ENCODE measurements at places on chromosomes 7 and 10.

GRCh38 chr7:53504914-53505313, 469.5 kb downstream of the POM121L12 start:
- no peak for DNase-seq

DNA sequence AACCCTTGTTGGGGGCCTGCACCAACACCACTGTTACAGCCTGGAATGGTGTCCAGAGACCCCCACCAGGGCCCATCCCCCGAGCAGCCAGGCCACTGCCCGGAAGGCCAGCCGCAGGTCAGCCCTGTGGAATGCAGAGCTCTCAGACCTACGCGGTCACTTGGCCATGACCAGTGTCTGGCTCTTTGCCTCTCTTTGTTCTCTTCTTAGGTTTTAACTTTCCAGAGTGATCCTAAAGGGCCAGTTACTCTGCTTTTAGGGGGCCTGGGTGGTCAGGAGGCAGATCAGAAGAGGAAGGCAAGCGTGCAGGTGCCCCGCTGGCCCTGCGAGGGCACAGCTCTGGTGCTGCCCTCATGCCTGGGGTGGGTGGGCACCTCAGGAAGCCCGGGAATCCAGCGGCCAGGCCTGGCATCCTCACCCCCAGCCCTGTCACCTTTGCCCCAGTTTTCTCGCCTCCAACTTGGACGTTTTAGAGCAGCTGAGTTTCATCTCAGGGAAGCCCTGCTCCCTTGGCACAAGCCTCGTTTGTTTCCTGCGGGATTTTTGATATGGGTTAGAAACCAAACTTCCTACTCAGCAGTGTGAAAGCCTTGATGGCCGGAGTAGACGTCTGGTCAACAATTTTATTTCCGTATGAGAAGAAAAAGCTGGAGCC, 62.5 kb upstream of the CHST15 start:
- DNase-seq, result no peak

DNA sequence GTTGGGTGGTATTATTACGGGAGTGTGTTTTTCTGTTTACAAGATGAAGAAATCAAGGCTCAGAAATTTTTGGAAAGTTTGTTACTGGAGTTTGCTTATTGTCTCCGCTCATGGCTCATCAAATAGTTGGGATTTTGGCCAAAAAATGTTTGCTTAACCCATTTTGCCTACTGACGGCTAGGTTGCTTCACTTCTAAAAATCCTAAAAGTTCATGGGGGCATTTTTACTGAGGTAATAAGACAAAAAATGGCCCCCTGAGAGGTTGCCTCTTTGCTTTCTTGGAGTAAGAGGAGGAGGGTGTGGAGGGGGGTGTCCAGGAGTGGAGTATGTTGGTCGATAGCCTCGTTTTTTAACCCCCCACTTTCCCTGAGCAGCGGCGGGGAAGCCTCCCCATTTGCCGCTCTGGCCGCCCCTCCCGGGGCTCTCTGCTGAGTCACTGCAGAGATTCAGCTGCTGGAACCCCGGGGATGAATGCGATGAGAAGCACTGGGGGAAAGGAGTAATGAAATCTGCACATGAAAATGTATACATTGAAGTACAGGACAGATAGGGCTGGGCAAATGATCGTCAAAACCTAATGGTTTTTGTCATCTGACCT, 1.5 kb downstream of the MEST start:
- no peak for DNase-seq

GRCh38 chr10:35025916-35026315, 64.2 kb downstream of the CUL2 start:
- DNase-seq, result no peak

DNA sequence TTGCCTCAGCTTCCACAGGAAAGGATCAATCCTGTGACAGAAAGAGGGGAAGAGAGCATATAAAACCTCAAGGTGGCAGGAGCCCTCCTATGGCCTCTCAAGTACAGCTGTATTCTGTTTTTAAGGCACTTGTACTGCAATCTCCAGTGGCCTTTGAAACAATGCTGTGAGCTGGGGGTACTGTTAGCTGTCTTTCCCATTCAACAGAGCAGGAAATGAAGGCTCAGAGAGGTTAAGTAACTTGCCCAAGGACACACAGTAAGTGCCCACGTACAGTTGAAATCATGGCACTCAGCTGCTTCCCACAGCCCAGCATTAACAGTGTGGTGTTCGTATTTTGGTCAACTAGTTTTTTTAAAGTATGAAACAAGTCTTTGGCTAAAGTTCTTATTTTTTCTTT, 34.0 kb downstream of the DUSP5 start:
- DNase-seq, result no peak

GRCh38 chr10:109317746-109318366, 605.5 kb downstream of the XPNPEP1 start:
- no peak for DNase-seq

- no peak for DNase-seq
Measured at GRCh38 chr7:39631736-39632308, 8.4 kb downstream of the RALA start.

DNA sequence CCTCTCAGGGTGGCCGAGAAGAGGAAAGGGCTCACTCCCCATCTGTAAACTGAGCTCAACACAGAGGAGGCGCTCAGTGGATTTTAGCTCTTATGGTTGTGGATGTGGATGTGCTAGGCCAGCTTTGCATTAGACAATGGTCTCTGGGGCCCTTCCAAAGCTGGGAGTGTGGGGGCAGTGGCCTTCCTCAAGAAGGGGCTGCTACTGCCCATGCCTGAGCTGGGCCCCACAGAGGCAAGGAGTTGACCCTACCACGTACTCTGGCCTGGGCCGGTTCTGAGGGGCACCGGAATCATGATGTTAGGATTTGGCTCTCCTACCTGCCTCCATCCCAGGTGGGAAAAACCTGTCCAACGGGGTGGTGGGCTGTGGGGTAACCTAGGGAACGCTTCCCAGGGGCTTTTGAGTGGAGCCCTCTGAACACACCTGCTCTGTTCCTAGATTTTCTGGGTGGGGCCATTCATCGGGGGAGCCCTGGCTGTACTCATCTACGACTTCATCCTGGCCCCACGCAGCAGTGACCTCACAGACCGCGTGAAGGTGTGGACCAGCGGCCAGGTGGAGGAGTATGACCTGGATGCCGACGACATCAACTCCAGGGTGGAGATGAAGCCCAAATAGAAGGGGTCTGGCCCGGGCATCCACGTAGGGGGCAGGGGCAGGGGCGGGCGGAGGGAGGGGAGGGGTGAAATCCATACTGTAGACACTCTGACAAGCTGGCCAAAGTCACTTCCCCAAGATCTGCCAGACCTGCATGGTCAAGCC, 11.5 kb downstream of the AQP1 start:
- DNase-seq, result peak; percentile 1

DNA sequence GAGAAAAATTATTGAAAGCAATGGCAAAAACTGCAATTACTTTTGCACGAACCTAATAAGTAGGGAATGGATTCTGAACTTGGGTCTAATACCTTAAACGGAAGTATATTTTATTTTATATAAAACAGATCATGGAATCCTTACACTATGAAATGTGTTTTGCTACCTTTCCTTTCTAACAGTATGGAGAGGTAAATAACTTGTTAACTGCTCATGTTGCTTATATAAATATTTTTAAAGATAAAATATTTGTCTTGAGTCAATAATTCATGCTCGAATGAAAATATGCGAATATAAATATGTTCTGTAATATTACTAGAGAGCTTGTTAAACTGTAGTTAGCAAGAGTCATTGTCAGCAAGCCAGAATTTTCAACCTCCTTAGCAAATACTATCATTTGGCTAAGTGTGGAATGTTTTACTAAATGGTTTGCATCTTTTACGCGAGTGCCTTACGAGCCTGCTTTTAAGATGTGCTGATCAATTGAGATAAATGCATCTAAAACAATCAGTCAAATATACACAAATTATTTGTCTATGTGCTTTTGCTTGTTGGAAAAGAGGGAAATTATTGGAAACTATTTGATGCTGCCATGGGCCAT, 5.9 kb downstream of the GNAT3 start:
- no peak for DNase-seq

- DNase-seq, result no peak
Measured at GRCh38 chr7:73879977-73880681, 19.2 kb downstream of the TMEM270 start.

DNA sequence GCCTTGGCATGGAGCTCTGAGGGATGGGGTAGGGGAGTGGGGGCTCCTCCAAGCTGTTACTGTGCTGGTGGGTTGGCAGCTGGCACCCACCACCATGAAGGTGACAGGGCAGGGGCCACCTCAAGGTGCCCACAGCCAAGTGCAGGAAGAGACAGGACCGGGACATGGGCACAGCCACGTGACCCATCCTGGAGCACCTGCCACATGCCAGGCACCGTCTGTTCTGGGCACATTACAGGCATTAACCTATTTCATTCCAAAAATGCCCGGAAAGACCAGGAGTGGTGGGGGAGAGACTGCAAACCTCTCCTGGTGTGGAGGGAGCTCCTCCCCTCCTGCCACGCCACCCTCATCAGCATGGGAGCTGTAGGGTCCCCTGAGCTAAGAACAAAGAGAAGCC, 56.7 kb downstream of the CAMK2B start:
- DNase-seq, result no peak

GRCh38 chr10:59383436-59383835, 21.1 kb upstream of the FAM13C start:
- no peak for DNase-seq

GRCh38 chr7:128236924-128237586, 4.0 kb upstream of the LEP start:
- no peak for DNase-seq

DNA sequence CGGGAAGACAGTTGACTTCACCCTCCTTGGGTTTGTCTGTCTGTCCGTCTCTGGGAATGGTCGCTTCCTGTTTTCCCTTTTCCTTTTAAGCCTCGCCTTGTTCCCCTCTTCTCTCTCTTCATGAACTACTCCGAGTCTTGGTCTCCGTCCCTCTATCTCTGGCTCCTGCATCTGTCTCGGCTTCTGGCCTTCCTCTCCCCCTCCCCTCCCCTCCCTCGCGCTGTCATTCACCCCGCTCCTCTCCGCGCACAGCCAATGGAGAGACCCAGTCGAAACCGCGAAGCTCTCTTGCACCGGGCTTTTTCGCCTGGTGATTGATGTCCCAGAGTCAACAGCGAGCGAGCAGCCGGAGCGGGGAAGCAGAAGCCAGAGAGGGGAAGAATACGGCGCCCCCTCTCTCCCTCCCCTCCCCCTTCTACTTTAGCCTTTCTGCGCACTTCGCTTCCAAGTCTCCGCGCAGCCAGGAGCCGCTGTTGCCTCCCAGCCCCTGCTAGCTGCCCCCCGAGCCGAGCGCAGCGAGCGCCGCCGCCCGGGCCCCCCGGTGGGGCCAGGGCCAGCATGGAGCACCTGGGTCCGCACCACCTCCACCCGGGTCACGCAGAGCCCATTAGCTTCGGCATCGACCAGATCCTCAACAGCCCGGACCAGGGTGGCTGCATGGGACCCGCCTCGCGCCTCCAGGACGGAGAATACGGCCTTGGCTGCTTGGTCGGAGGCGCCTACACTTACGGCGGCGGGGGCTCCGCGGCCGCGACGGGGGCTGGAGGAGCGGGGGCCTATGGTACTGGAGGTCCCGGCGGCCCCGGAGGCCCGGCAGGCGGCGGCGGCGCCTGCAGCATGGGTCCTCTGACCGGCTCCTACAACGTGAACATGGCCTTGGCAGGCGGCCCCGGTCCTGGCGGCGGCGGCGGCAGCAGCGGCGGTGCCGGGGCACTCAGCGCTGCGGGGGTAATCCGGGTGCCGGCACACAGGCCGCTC, at the start of gene TLX1:
Gene TLX1, plus strand, starts transcription at position 317 of the 978 bp plus-strand sequence. Its CDS starts 242 bp downstream, at position 559.
- DNase-seq, result no peak

DNA sequence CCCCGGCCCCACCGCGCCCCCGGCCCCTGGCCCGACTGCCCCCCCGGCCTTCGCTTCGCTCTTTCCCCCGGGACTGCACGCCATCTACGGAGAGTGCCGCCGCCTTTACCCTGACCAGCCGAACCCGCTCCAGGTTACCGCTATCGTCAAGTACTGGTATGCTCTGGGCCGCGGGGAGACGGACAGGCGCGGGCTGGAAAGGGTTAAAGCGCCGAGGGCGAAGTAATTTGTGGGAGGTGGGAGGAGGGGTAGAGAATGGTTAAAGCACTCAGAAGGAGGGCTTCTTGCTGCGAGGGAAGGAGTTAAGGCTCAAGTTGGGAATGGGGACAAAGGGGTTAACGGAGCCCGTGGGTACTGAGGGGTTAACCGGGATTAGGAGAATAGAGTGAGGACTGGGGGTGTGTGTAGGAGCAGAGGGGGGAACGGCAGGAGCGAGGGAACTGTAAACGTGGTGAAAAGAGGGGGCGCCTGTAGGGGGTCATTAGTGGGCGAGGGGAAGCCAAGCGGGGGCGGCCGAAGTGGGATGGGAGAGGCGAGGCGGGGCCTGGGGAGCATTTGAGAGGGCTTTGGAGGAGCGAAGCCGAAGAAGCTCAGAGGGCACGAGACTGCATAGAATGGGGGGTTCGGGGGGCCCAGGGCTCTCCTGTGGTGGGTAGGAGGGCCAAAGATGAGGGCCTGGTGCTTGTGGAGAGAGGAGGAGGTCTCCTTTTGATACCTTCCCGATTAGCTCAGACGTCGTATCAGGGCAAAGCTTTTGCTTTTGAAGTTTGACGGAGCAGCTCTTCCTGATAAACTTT, 605 bp downstream of the SUFU start:
- no peak for DNase-seq

GRCh38 chr10:43393606-43394360, 15.2 kb downstream of the HNRNPF start:
- DNase-seq, result no peak

GRCh38 chr10:64067009-64067606, 545.9 kb downstream of the REEP3 start:
- DNase-seq, result no peak

GRCh38 chr10:80201608-80202141, 3.7 kb downstream of the ANXA11 start:
- DNase-seq, result no peak

DNA sequence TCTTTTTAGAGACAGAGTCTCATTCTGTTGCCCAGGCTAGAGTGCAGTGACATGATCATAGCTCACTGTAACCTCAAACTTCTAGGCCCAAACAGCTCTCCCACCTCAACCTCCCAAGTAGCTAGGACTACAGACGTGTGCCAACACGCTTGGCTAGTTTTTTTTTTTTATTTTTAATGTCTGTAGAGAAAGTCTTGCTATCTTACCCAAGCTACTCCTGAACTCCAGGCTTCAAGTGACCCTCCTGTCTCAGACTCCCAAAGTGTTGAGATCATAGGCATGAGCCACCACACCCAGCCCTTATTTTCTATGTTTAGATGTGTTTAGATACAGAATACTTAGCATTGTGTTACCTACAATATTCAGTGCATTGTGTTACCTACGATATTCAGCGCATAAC, 46.4 kb downstream of the KMT2E start:
- DNase-seq, result no peak

GRCh38 chr7:70325509-70326101, 727.3 kb downstream of the AUTS2 start:
- DNase-seq, result no peak

- DNase-seq, result no peak
Measured at GRCh38 chr7:100175296-100175935, 1.8 kb downstream of the GPC2 start.

GRCh38 chr7:150983893-150984368, 5.8 kb upstream of the KCNH2 start:
- DNase-seq, result no peak

- no peak for DNase-seq
Measured at GRCh38 chr10:80515511-80515910, 22.2 kb upstream of the SH2D4B start.

- DNase-seq, result no peak
Measured at GRCh38 chr7:99789441-99790070, 5.6 kb upstream of the CYP3A4 start.

GRCh38 chr7:1320616-1321240, 88.1 kb downstream of the UNCX start:
- DNase-seq, result no peak

GRCh38 chr10:123269017-123269552, 114.9 kb downstream of the BUB3 start:
- no peak for DNase-seq

GRCh38 chr10:34475274-34475646, 339.8 kb downstream of the PARD3 start:
- DNase-seq, result no peak

GRCh38 chr7:155921804-155922066, 109.5 kb upstream of the SHH start:
- no peak for DNase-seq
